ENCODE measurements at places on chromosomes 6 and 20.

DNA sequence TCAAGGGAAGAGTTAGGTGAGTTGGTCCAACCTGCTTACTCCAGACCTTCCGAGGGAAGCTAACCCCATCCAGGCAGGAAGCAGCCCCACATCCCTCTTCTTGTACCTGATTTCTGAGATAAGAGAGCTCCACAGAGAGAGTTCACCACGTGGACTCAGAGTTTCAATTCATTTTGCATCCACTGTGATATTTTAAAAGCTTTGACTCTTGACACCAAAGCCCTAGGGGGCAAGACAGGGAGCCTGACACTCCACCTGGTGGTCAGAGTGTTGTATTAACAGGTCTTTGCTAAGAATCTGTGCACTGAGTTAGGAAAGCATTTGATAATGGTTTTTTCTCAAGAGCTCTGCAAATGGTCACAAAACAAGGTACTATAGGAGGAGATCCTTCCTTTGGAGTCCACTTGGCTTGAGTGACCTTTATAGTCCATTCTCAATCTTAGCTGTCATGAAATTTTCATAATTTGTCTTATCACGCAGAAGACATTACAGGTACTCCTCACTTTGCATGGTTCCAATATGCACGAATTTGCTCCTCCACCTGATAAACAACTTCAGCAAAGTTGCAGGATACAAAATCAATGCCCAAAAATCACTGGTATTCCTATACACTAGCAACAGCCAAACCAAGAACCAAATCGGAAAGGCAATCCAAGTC is 56.2 kb upstream of the RIPOR2 start:
- DNase-seq, result peak; percentile 61

GRCh38 chr6:79967178-79967577 is 19.8 kb upstream of the ELOVL4 start:
- DNase-seq, result no peak

- no peak for DNase-seq
Measured at GRCh38 chr20:52060794-52061714, 130.5 kb downstream of the ZFP64 start.

DNA sequence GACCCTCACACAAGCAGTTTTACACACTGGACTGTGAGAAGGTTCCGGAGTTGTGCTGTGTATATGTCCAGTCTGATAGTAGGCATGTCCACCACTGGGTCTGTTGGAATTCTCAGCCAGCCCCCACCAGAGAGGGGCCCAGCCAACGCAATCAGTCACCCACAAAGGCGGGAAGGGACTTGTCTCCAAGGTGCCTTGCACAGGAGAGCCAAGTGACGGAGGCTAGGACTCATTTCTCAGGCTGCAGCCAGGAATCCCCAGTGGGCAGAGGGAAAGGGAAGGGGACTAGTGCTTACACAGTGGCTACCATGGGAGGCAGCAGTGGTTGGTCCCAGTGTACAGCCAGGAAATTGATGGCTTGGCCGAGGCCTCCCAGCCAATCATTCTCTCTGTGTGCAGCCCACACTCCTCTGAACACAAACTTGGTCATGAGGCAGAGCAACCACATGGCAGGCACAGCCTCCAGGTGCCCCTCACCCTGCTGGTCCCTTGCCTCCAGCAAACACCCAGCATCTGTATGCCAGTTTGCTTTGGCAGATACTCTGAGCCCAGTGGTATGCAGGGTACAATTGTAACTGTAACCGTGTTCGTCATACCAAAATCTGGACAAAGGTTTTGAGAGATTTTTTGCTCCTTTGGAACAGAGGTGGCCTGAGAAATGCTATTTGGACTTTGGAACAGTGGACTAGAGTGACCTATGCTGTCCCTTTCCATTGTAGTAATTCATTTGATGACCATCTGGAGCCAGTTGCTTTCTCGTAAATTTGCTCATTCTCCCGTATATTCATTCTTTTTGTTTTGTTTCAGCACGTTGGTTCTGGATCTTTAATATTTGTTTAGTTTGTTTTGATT is 72.9 kb upstream of the MYL9 start:
- no peak for DNase-seq

DNA sequence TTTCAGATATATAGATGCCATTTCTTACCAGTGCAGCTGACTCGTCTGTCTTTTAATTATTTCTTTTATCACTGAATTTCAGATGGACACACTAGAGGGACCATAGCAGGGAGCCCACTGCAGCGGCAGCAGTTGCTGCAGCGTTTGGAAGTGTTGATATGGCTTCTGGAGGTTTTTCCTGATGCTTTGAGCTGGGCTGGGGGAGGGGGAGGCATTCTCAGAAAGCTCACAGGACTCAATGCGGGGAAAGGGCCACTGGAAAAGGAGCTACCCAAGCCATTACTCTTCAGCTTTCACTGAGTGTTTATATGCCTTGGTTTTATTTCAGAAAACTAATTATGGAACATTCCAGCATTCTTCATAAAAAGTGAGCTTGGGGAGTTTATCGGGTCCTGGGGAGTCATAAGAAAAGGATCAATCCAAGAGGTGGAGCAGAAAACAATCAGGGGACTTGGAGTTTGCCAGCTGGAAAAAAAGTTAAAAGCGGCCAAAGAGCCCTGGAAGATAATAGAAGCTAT is 740.4 kb upstream of the FLRT3 start:
- no peak for DNase-seq

- no peak for DNase-seq
Measured at GRCh38 chr20:47224300-47224791, 132.2 kb downstream of the ZMYND8 start.

DNA sequence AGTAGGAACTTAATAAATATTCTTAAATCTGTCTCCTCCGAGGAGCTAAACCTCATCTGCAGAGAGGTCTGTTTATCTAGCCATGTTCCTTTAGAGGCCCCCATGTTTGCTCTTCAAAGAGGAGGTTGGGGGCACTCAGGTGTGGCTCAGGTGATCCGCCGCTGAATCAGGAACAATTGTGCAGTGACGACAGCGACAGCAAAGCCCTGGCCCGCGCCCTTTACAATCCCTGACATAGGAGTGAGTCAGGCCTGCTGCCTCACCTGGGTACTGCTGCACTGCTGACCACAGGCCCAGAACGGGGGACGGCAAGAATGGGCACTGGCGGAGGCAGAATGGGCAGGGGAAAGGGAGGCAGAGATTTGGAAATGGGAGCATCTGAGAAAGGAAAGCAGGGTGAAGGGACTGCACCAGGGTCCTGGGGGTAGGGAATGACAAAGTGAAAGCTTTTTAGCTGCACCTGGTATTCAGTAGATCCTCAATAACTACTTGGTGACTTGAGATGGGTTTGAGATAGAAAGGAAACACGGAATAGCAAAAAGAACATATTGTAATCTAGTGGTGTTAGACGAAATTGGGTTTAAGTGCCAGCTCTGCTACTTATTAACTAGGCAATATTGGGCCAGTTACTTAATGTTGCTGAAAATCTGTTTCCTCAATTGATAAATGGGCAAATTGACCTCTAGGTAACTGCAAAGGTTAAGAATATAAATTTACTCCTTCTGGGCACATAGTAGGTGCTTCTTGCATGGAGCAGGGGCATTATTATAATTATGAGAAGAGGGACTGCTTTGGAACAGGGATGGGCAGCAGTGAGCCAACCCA is 5.4 kb upstream of the IER3 start:
- no peak for DNase-seq

- DNase-seq, result no peak
Measured at GRCh38 chr6:44663860-44664634, 276.5 kb downstream of the CDC5L start.

DNA sequence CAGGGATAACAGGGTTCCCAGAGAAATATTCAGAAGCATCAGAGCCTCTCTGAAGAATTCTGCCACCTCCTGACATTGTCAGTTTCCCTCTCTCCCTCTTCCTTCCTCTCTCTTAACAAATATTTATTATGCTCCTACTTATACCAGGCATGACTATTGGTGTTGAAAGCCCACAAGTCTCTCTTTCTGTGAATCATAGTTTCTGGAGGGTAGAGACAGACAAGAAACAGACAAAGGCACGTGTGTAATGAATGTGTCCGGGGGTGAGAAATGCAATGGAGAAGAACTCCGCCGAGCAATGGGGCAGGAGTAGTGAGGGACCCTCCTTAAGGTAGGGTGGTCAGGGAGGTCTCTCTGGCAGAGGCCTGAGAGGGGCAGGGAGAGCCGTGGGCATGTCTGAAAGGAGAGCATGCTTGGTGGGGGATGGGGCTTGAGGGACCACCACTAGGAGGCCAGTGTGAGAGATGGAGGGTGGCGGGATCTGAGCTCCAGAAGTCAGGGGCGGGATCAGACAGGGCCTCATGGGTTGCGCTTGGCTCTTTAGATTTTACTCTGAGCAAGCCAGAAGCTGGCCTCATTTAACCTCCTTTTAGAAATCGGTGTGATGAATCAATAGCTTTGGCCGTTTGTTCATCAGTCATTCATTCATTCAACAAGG is 57.3 kb downstream of the EYA2 start:
- DNase-seq, result no peak

- no peak for DNase-seq
Measured at GRCh38 chr6:137693711-137694110, 173.3 kb upstream of the TNFAIP3 start.

GRCh38 chr6:149471801-149472200 is 13.0 kb downstream of the ZC3H12D start:
- DNase-seq, result no peak

- no peak for DNase-seq
Measured at GRCh38 chr20:34445177-34446065, 70.8 kb upstream of the DYNLRB1 start.

DNA sequence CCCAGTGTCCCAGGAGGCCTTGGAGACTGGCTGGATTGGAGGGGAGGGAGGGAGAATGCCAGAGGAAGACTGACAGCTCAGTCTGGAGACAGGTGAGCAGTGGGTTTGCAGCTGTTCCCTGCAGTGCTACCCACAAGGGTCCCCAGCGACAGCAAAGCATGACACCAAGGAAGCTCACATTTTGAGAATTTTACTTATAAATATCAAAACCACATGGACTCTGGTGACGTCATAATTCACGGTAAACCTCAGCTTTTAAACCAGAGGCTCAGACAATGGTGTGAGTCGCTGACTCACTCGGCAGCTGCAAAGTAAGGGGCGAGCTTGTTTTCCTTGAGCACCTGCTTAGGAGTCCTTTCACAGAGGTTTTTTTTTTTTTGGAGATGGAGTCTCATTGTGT is 65.2 kb downstream of the THBS2 start:
- DNase-seq, result no peak

DNA sequence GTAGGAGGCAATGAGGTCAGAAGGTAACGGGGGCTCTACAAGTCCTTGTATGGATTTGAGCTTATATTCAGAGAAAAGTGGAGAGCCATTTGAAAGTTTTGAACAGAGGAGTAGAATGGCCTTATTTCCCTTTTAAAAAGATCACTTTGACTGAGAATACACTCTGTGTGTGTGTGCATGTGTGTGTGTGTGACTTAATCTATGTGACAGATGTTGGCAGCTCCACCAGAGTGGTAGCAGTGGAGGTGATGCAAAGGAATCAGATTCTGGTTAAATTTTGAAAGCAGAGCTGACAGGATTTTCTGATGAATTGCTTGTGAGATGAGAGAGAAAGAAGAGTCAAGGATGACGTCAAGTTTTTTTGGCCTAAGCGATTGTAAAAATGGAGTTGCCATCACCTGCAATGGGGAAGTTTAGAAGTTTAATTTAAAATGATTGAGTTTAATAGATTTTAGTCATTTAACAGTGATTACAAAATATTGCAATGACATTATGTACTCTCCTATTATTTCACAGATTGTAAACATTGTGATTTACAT is 172.2 kb upstream of the HEY2 start:
- no peak for DNase-seq

DNA sequence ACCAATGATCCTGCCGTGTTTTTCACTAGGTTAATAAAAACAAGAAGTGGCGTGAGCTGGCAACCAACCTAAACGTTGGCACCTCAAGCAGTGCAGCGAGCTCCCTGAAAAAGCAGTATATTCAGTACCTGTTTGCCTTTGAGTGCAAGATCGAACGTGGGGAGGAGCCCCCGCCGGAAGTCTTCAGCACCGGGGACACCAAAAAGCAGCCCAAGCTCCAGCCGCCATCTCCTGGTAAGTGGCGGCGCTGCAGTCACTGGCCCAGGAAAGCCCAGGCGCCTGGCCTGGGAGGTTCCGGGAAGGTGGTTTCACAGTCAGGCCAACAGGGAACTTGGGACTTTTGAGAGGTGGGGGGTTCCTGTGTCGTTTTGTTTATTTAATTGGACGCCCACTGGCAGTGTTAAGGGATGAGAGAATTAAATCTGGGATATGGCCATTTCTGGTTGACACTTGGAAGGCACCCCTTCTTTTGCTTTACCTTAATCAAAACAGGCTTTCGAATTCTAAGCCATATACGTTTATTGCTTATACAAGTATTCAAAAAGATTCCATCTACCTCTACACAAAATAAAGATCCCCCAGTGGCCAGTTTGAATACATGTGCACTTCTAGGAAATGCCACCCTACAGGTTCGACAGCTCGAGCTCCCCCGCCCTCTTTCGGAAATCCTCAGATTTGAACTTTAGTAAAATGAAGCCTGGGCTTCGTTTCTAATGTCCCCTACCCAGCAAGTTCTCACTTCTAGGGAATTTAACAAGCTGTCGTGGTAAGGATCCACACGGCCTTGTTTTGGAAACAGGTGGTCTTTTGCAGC is 138.9 kb downstream of the TMEM242 start:
- DNase-seq, result peak; percentile 34

- no peak for DNase-seq
Measured at GRCh38 chr20:58992911-58993310, 11.9 kb downstream of the NELFCD start.

- DNase-seq, result no peak
Measured at GRCh38 chr6:140174524-140174923, 800.1 kb upstream of the CITED2 start.

GRCh38 chr6:109102762-109103161 is 7.5 kb downstream of the CEP57L1 start:
- DNase-seq, result no peak

DNA sequence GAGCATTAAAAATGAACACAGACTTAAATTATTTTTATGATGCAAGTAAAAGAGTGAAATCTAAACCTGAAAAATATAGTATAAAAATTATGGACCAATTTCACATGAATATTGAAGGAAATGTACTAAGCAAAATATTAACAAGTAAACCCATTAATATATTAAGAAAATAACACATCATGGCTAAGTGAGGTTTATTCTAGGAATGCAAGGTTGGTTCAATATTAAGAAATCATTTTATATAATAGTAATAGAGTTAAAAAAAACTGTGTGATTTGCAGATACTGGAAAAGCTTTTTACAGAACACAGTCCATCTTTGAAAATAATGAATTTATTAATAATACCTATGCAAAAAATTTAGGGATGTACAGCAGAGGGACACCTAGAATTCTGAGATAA is 20.9 kb downstream of the ZSCAN12 start:
- DNase-seq, result no peak

- no peak for DNase-seq
Measured at GRCh38 chr6:131486608-131487007, 86.4 kb upstream of the ARG1 start.
